ENCODE measurements at places on chromosomes 1 and 21.

DNA sequence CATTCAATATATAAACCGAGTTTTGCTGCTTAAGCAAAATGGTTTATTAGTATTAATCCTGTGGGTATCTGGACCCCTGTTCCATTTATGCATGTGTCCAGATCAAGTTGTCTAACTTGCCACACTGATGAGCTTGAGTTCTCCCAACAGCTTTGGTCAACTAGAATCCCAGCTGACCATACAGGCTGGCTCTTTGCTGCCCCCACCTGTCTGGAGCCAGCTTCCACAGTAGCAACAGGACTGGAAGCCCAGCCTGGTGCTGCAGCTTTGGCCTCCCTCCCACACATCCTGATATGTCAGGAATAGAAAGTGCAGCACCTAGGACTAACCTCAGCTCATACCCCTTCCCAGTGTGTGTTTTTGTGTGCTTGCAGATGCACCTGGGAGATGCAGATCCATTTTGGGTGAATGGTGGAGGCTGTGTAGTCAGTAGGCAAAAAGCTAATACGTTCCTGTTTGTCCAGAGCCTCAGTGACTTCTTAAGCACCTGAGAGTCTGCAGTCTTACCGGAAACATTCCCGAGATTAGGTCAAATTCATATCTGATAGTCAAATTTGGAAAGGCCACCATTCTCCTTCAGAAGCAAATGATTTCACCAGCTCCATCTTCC is 40.9 kb upstream of the BEND5 start:
- peak; percentile 59 for DNase-seq

GRCh38 chr1:47436979-47437446 is 831 bp upstream of the FOXD2 start:
- no peak for DNase-seq

GRCh38 chr1:201903135-201903534 is 14.4 kb downstream of the SHISA4 start:
- DNase-seq, result peak; percentile 77

GRCh38 chr1:107524301-107524700 is 383.5 kb downstream of the NTNG1 start:
- no peak for DNase-seq

- no peak for DNase-seq
Observed at GRCh38 chr1:222911866-222912265, 97.0 kb downstream of the DISP1 start.

- DNase-seq, result no peak
Observed at GRCh38 chr1:177646757-177647730, 322.8 kb downstream of the SEC16B start.
